Heart left ventricle (tissue), 16 donors: ENCODE measurements at places on chromosomes 16 and 17. TPM values are rescaled to one million over a fixed set of nuclear protein-coding genes. Genes with fewer than 3 reads are reported as not detected.

- peaks cover 98% of the 10 kb centered on the region for H3K36me3 ChIP-seq
- no peaks in the 10 kb centered on the region for H3K4me1 ChIP-seq
- DNase-seq: no peak
- H3K4me3 ChIP-seq: no peak overlapping the region
- no peak overlapping the region for H3K27ac ChIP-seq
- no peaks in the 10 kb centered on the region for H3K27me3 ChIP-seq
Observed at GRCh38 chr17:31869031-31869430, 10.0 kb upstream of the COPRS start.

- DNase-seq: no peak
- no peaks in the 10 kb centered on the region for H3K27me3 ChIP-seq
- no peaks in the 10 kb centered on the region for H3K36me3 ChIP-seq
- H3K4me1 ChIP-seq: no peaks in the 10 kb centered on the region
- H3K4me3 ChIP-seq: no peak overlapping the region
Observed at GRCh38 chr16:17271687-17272086, 199.1 kb downstream of the XYLT1 start.

- no peak overlapping the region for H3K27ac ChIP-seq
- peaks cover 16% of the 10 kb centered on the region for H3K36me3 ChIP-seq
- H3K4me1 ChIP-seq: peaks cover 11% of the 10 kb centered on the region
Observed at GRCh38 chr16:69888005-69888590, 63.0 kb upstream of the CLEC18A start.

GRCh38 chr16:89898201-89898967, 20.3 kb upstream of the MC1R start:
- no peaks in the 10 kb centered on the region for H3K27me3 ChIP-seq
- no peaks in the 10 kb centered on the region for H3K4me1 ChIP-seq
- no peak overlapping the region for H3K27ac ChIP-seq
- no peak for DNase-seq
- H3K36me3 ChIP-seq: peaks cover 84% of the 10 kb centered on the region
- no peak overlapping the region for H3K4me3 ChIP-seq

DNA sequence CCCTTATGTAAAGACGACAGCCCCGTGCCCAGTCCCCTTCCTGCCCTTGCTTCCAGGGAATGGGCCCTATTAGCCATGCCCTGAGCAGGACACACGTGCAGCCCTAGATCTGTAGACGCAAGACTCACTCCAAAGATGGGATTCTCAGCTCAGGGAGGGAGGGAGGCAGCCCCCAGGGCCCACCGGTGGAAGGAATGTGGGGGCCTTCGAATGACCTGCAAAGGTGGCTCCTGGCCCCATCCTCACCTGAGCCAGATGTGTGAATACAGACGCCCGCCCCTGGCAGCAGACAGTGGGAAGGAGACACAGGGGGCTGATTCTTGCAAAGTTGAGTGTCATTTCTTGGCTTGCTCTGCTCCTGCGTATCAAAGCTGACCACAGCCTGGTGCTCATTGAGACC, 47.8 kb downstream of the LITAF start:
- H3K36me3 ChIP-seq: no peaks in the 10 kb centered on the region
- H3K27me3 ChIP-seq: no peaks in the 10 kb centered on the region
- no peaks in the 10 kb centered on the region for H3K4me1 ChIP-seq
- H3K27ac ChIP-seq: no peak overlapping the region
- H3K4me3 ChIP-seq: no peak overlapping the region

DNA sequence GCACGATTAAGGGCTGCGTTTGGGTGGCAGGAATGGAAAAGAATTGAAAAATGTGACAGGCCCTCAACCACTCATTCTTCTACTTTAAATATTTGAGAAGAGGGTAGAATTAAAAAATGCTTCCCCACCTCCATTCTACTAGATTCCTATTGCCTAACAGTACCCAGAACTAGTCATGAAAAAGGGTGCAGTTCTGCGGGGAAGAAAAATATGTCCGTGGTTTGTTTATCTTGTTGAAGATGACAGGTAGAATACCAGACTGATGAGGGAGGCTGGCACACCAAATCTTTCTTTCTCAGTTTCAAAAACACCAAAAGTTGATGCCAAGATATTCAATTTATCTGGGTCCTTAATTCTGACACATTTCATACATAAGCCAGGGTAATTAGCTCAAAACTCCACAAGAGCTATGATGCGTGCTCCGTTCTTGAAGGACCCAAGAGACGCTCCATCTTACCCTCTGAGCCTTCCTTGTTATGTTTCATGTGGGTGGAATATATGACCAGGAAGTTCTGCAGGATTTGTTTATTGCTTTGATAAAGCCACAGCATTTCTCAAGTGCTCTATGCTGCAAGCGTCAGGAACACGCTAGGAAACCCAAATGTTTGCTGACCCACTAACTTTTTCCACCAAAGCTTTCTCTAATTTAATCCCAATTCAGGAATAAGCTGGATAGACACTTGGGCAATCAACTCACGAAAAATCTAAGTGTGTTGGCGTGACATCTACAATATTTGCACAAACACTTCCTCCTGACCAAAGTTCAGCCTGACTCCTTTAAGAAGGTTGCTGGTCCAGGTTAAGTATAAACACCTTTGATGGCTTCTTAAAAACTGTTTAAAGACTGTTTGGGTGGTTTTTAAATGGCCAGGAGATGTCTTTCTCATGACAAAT, 20.6 kb upstream of the GAN start:
- H3K27me3 ChIP-seq: no peaks in the 10 kb centered on the region
- H3K4me1 ChIP-seq: no peaks in the 10 kb centered on the region
- DNase-seq: no peak
- H3K4me3 ChIP-seq: no peak overlapping the region
- no peaks in the 10 kb centered on the region for H3K36me3 ChIP-seq
- no peak overlapping the region for H3K27ac ChIP-seq

- H3K27me3 ChIP-seq: no peaks in the 10 kb centered on the region
- no peaks in the 10 kb centered on the region for H3K36me3 ChIP-seq
- no peak for DNase-seq
- H3K4me3 ChIP-seq: no peak overlapping the region
- H3K4me1 ChIP-seq: no peaks in the 10 kb centered on the region
Observed at GRCh38 chr16:83296505-83296904, 511.3 kb upstream of the HSBP1 start.

DNA sequence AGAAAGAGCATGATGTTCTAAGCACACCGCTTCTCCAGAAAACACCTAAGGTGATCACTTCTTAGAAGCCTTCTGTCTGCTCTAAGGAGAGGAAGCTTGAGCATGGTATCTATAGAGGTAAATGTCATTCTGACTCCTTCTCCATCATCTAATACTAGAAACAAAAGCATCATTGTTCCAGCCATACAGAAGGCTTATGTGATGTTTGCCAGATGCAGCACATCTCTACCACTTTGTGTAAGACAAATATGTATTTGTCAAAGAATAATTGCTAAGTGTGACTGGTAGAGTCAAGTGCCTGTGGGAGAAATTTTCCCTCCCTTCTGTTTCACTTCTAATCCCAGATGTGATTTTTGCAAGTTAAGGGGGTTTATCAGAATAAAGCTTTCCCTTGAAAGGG, 217.1 kb downstream of the HS3ST3A1 start:
- H3K4me1 ChIP-seq: no peaks in the 10 kb centered on the region
- no peaks in the 10 kb centered on the region for H3K27me3 ChIP-seq
- no peak overlapping the region for H3K4me3 ChIP-seq
- DNase-seq: no peak

DNA sequence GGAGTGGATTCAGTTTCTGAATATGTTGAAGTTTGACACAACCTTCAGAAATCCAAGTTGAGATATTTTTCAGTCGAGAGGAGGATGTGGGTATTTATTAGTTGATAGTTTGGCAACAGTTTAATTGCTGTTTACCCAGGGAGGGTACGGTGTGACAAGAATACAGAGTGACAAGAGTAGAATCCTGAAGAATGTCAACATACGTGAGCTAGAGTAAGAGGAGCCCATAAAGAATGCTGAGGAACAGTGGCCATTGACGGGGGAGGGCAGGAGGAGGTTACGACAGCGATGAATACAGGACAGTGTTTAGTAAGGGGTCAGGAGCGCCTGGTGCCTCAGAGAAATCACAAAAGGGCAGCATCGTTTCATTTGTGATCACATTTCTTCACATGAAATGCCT, 76.5 kb downstream of the AATF start:
- H3K36me3 ChIP-seq: peaks cover 11% of the 10 kb centered on the region
- no peak overlapping the region for H3K27ac ChIP-seq
- H3K4me1 ChIP-seq: no peaks in the 10 kb centered on the region

GRCh38 chr16:69532641-69533455, 32.9 kb upstream of the NFAT5 start:
- no peak for DNase-seq
- no peak overlapping the region for H3K27ac ChIP-seq
- H3K36me3 ChIP-seq: no peaks in the 10 kb centered on the region
- H3K4me3 ChIP-seq: no peak overlapping the region
- no peaks in the 10 kb centered on the region for H3K4me1 ChIP-seq

DNA sequence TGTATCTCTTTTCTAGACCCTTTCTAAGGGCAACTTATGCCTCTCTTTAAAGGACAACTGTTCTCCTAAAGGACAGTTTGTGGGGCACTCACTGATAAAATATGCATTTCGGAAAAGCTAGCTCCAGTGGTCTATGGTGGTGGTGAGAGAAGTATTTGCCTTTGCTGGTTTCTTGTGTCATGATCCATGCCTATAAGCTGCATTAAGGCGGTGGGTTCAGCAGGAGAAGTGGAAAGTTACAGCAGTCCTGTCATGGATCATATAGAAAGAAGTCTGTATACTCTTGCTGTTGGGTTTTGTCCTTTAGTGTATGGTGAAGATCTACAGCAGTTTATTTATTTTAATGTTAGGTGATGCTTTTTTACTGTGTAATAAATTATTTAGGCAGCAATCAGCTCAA, 563.9 kb upstream of the PSMD7 start:
- H3K4me1 ChIP-seq: no peaks in the 10 kb centered on the region
- H3K4me3 ChIP-seq: no peak overlapping the region
- H3K36me3 ChIP-seq: no peaks in the 10 kb centered on the region
- no peaks in the 10 kb centered on the region for H3K27me3 ChIP-seq

GRCh38 chr17:1398931-1399678, 917 bp downstream of the YWHAE start:
- peak overlapping the region; percentile 93 for H3K27ac ChIP-seq
- no peaks in the 10 kb centered on the region for H3K27me3 ChIP-seq
- no peaks in the 10 kb centered on the region for H3K36me3 ChIP-seq
- no peak for DNase-seq

- no peaks in the 10 kb centered on the region for H3K27me3 ChIP-seq
- no peak overlapping the region for H3K4me3 ChIP-seq
- peaks cover 4% of the 10 kb centered on the region for H3K4me1 ChIP-seq
- peak; percentile 90 for DNase-seq
Observed at GRCh38 chr17:64707050-64707591, 45.0 kb upstream of the SMURF2 start.

DNA sequence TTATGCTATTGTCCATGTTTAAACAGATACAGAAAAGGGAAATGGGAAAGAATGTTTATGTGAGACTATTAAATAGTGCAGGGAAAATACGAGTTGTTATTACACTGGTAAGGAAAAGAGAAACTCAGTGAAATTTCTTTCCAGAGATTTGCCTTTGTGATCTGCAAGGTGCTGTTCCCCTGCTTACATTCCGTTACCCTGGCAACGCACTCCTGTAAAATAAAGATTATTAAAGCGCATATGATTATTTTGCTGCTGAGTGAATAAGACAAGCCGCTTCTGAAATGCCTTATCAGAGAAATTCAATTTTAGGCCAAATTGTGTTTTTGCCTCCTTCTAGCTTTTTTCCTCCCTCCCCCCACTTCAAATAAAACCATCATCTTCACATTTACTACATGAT, 328.6 kb upstream of the PMFBP1 start:
- no peak for DNase-seq
- no peaks in the 10 kb centered on the region for H3K36me3 ChIP-seq
- no peaks in the 10 kb centered on the region for H3K27me3 ChIP-seq
- H3K4me3 ChIP-seq: no peak overlapping the region

DNA sequence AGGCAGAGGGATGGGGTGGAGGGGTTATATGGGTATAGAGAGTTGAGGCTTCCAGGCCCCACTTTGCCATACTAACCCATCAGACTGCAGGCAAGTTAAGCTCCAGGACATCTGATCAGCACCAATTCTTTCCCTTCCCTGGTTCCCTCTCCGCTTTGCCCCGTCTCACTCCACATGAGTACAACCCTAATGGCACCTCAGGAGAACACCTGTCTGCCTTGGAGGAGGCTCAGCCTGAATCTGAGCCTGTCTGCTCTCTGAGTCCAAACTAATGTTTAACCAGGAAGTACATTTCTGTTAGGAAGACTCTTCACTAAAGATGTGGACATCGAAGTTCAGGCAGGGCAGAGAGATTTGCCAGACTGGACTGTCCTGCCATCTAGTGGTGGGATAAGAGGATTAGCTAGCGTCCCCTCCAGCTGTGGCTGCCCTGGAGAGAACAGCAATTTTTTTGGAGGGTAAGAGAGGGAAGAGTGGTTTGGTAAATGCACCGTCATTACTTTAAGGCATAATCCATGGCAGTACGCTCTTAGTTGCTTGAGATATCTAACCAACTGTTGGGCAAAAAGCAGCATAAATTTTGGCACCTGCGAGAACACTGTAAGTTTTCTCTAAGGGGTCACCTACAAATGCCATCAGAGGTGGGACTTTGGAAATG, 29.2 kb upstream of the LRRC75A start:
- H3K36me3 ChIP-seq: no peaks in the 10 kb centered on the region
- no peak overlapping the region for H3K27ac ChIP-seq
- H3K4me1 ChIP-seq: peaks cover 18% of the 10 kb centered on the region
- H3K27me3 ChIP-seq: no peaks in the 10 kb centered on the region
- no peak overlapping the region for H3K4me3 ChIP-seq
- DNase-seq: no peak

DNA sequence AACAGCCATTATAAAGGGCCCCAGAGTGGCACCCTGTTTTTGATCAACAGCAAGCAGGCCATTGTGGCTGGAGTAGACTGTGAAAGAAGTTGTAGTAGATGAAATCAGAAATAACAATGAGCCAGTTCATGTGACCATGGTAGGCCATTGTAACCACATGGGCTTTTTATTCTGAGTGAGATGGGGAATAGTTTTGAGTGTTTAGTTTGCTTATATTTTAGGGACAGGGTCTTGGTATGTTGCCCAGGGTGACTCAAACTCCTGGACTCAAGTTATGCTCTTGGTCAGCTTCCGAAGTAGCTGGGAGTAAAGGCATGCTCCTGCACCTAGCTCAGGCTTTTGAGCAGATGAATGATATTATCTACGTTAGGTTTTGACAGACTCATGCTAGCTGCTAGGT, 12.0 kb downstream of the CBFB start:
- H3K4me1 ChIP-seq: peaks cover 1% of the 10 kb centered on the region
- no peak overlapping the region for H3K4me3 ChIP-seq
- no peaks in the 10 kb centered on the region for H3K36me3 ChIP-seq
- no peak for DNase-seq

GRCh38 chr16:169014-169413, 3.2 kb downstream of the HBM start:
- H3K27ac ChIP-seq: no peak overlapping the region
- no peak for DNase-seq
- peaks cover 67% of the 10 kb centered on the region for H3K27me3 ChIP-seq
- H3K4me3 ChIP-seq: no peak overlapping the region
- H3K4me1 ChIP-seq: peaks cover 14% of the 10 kb centered on the region
- H3K36me3 ChIP-seq: no peaks in the 10 kb centered on the region

RNF222 gene
- total RNA-seq: not detected

BCAS3 gene
- total RNA-seq: 18.3 TPM

RBBP6 gene
- total RNA-seq: 44.5 TPM

HOXB8 gene
- total RNA-seq: not detected

GPR142 gene
- not detected for total RNA-seq

NPTX1 gene
- total RNA-seq: not detected

SPATA22 gene
- total RNA-seq: not detected
